K562 (cell line): ENCODE measurements at places on chromosomes 11 and 22. TPM values are rescaled to one million over a fixed set of nuclear protein-coding genes. Genes with fewer than 3 reads are reported as not detected.

- DNase-seq: no peak
These were observed 156.9 kb upstream of the HSD17B12 start for GRCh38 chr11:43523632-43524031.

- no peak for DNase-seq
These were observed 135.7 kb downstream of the C11orf91 start for GRCh38 chr11:33564856-33565453.

CBX7 gene
- 4.1 and 4.8 TPM in 2 replicates for total RNA-seq

DNA sequence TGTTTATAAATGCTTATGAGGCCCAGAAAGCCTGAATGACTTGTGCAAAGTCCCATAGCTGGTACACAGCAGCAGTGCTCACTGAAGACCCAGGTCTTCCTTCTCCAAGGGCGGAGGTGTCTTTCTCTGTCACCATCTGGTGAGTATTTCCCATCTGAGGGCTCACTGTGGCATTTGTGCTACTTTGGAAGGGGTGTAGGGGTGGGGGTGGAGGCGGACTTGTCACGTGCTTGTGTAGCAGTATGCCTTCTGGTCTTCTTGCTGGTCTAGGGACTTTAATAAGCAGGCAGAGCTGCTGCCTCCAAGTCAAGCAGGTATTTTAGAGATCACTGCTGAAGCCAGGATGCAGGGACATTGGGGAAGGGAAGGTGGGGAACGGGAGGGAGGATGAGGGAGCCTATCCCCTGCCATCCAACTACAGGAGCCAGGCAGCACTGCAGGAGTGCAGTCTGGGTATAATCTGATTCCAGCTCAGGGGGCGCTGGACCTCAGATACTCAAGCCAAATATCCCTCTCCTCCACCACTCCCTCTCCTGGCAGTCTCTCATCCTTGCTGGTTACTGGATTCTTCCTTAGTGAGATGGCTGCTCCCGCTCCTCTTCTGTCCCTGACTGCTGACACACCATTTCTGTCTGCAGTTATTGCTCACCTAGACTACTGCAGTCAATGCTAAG, 3.4 kb downstream of the ABCC8 start:
- DNase-seq: peak; percentile 60
